NCI-H526 (cell line): ENCODE measurements at places on chromosomes 5 and 9.

GRCh38 chr5:160685219-160685618, 166.8 kb downstream of the ATP10B start:
- no peak for DNase-seq

- peak; percentile 24 for DNase-seq
These were observed 12.9 kb downstream of the PLPP1 start for GRCh38 chr5:55521881-55522280.

- DNase-seq: no peak
These were observed 53.1 kb upstream of the ARRDC3 start for GRCh38 chr5:91436241-91436640.

DNA sequence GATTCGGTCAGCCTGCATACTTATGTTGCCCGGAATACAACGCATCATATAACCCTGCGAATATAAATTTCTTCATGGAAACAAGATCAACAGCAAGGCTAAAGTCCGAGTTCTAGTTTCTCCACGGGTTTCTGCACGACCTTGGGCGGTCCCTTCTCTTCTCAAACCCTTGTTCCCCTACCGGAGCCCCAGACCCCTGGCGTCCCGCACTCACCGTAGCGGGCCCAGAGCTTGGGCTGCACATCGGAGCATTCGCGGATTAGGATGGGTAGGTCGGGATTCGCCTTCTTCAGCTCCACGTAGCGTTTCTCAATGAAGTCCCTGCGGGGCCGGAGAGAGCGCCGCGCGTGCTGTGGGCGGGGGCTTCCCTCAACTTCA, 399 bp downstream of the NDUFA2 start:
- DNase-seq: no peak

- DNase-seq: no peak
These were observed 9.8 kb upstream of the CCDC69 start for GRCh38 chr5:151233616-151234085.

- no peak for DNase-seq
These were observed 6.6 kb downstream of the FCN2 start for GRCh38 chr9:134887219-134887618.

- no peak for DNase-seq
These were observed 292.4 kb downstream of the EFNA5 start for GRCh38 chr5:107378218-107378899.

GRCh38 chr9:106829666-106830408, 33.1 kb upstream of the ZNF462 start:
- no peak for DNase-seq

- DNase-seq: peak; percentile 53
These were observed 15.8 kb upstream of the RAPGEF1 start for GRCh38 chr9:131755541-131756198.

- DNase-seq: no peak
These were observed 173.2 kb downstream of the RGS3 start for GRCh38 chr9:113636693-113637092.

- DNase-seq: no peak
These were observed 49.9 kb upstream of the KCNN2 start for GRCh38 chr5:114311968-114312367.

DNA sequence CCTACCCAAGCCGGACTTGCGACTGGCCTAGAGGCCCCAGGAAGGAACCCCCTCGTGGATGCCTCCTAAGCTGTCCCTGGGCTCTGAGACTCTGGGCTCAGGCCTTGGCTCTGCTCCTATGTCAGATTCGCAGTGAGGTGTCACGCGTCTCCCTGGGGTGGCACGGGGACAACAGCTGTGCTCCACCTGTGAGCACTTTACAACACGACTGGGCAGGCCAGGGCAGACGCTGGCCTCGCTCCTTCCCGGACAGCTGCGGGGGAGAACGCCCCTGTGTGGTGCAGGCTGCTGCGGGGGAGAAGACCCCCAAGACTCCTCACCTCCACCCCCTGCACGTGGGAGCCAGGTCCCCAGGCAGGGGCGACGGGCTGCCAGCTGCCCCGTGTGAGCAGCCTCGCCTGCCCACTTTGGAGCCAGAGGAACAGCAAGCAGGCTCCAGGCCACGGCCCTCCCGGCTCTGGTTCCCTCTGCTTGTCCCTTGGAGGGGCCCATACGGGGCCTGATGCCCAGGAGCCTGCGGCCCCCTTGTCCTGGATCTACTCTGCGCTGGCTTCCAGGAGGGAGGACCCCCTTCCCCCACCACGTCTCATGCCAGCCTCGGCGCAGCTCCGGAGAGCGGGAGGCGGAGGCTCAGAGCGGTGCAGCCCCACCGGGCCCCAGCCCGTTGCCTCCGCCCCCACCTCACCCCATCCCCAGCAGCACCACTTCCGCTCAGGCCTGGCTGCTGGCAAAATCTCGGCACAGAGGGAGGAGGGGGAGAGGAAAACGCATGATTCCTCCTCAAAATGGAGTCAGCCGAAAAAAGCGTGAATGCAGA, 36.0 kb downstream of the SARDH start:
- no peak for DNase-seq

DNA sequence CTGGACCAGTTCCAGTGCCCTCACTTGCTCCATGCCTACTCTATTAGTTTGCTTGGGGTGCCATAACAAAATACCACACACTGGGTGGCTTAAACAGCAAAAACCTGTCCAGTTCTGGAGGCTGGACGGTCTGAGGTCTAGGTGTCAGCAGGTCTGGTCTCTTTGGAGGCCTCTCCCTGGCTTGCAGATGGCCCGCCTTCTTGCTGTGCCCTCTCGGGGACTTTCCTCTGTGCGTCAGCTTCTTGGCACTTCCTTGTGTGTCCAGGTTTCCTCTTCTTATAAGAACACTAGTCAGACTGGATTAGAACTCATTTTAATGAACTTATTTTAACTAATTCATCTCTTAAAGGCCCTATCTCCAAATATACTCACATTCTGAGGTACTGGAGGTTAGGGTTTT, 97.2 kb downstream of the CARTPT start:
- DNase-seq: no peak

GRCh38 chr9:121859646-121860045, 208.2 kb downstream of the DAB2IP start:
- DNase-seq: no peak

- DNase-seq: no peak
These were observed 187.6 kb downstream of the CSNK1G3 start for GRCh38 chr5:123699571-123699970.

DNA sequence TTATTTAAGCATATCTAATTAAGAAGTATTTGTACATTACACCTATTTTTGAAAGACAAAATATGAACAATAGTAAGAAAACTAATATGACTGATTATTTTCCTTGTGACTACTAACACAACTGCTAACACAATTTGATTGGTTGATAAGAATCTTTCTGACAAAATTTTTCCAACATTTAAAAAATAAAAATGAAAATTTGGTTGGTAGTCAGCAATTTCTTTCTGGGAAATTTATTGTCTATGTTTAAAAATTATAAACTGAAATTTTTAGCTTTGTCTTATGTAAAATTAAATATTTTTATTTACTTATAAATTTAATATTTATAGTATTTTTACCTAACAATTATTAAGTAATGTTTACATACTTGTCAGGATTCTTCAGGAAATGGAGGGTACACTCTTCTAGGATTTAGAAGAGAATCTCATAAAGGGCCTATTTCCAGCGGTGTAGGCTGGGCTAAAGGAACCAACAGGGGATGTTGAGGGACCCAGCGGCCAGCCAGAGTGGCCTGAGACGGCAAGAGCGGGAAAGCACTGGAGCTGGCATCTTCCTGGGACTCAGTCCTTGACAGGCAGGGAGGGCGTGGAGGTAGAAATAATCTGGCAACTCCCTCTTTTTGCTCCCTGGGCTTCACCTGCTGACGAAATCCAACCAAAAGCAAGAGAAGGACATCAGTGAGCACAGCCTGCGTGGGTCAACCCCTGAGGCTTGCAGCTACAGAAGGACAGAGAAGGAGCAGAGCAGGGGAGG, 14.7 kb upstream of the FAM120A start:
- no peak for DNase-seq

- DNase-seq: no peak
These were observed 107.1 kb upstream of the TAS2R1 start for GRCh38 chr5:9737265-9737664.

GRCh38 chr5:115377468-115378217, 81.2 kb upstream of the CCDC112 start:
- DNase-seq: no peak

DNA sequence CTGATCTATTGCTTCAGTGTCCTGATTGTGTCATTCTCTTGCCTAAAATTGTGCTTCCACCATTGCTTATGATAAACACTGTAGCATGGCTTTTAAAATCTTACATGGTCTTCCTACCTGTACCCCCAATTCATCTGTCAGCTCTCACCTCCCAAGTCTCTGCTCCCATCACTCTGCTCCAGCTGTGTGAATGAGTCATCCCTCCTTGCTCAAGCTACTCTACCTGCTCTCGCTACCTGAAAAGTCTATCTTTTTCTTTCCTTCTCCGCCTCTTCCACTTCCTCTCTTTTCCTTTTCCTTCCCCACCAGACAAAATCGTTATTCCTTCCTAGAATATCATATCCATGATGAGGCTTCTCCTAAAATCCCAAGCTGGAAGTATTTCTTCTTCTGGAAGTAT, 341.7 kb downstream of the PRELID2 start:
- no peak for DNase-seq

- no peak for DNase-seq
These were observed 7.9 kb downstream of the MTRR start for GRCh38 chr5:7876867-7877266.
